ENCODE measurements at places on chromosomes 2 and 18.

DNA sequence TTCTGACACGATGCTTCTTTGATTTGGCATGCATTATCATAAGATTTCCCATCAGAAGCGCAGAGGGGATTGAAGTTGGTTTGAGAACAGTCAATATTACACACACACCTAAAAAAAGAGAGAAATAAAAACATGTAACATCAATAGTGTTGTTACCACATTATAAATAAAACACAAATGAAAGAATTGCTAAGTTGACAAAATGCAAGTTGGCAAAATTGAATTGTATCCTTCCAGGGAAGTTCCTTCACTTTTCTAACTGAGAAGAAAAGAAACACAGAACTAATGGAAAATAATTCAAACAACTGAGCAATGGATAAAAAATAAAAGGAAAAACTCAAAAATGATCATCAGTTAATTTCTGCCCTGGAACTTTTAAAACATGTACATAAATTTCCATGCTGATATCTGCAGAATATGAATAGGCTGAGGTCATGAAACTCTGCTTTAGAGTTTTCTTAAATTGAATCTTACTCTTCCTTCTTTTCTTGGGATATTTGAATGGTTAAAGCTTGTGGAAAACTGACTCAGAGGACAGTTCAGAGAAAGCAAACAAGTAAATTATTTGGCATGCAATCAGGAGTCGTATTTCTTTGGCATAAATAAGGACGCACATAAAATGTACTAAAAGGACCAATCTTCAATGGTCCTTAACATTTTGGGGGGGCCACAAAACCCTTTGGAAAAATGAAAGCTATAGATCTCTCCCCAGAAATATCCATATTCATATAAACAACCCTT, 152.4 kb upstream of the CAVIN2 start:
- no peak for DNase-seq

DNA sequence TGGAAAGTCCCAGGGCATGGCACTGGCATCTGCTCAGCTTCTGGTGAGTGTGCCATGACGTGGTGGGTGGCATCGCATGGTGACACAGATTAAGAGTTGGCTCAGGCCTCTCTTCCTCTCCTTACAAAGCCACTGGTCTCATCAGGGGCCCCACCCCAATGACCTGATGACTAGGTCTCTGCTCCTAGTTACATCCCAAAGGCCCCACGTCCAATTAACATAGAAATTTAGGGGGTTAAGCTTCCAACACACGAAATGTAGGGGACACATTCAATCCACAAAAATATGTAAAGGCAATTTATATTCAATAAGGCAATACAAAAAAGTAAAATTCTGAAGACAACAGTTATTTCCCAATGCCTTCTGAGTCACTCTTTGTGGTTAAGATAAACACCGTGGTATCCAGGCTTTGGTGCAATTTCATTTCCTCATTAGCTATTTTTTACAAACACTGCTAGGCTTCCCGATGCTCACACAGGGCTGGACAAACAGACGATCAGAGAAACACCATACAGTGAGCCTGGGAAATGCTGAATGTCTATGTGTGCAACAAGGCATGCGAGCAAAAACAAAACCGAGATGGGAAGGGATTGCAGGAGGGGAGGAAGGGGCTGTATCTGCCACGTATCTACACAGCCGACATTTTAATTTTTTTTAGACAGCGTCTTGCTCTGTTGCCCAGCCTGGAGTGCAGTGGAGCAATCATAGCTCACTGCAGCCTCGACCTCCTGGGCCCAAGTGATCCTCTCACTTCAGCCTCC, 67.2 kb downstream of the MBP start:
- no peak for DNase-seq

GRCh38 chr2:120531365-120531764, 185.4 kb downstream of the INHBB start:
- no peak for DNase-seq

DNA sequence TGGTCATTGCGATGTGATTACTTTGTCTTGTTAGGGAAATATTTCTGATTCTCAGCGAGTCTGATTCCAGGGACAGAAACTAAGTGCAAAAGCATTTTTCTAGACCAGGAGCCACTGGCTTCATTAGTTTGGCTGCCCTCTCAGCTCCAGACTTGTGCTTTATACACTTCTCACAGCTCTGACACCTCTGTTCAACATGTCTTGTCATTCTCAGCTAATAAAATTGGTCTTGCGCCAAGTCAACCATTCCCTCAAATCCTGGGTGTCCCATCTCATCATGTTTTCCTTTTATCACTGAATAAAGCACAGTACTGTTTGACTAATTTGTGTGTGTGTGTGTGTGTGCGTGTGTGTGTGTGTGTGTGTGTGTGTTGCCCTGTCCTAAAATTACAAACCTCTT, 215.5 kb upstream of the EPHA4 start:
- no peak for DNase-seq

DNA sequence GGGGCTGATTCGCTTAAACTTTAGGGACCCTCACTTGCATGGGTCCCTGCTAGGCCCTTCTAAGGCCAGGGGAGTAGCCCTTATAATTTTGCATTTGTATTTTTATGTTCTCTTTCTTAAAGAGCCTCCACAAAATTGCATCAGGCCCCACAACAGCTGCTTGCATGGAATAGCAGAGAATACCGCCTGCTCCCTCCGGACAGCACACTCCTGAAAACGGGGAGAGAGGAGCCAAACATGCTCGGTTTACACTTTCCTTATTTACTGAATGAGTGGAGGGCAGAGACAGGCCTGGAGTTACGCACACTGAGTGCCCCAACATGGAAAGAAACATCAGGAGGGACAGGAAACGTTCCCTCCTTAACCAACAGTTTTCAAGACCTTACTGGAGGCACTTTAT, 132.2 kb downstream of the ANTXR1 start:
- no peak for DNase-seq

- DNase-seq: no peak
These were observed 33.2 kb downstream of the MLPH start for GRCh38 chr2:237520290-237520689.

- no peak for DNase-seq
These were observed 33.3 kb upstream of the MAT2A start for GRCh38 chr2:85505551-85506238.

DNA sequence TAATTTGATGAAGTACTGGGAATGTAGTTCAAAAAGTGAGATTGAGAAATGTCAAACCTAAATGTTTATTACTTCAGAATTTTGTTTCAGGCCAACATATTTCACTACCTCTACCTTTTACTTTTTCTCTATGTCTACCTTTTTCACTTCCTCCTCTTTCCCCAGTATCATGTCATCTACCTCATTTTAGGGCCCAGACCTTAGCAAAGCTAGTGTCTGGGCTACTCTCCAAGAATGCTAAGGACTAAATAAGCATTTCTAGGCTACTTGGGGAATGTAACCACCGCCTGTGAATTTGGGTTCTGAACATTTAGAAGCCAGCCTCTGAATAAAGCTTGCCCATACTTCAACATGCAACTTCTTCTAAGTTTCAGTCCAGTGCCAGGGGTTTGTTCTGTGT, 330.4 kb downstream of the SLC4A3 start:
- DNase-seq: no peak

- DNase-seq: peak; percentile 66
These were observed 19.4 kb downstream of the THAP4 start for GRCh38 chr2:241617431-241618154.

- DNase-seq: no peak
These were observed 1824.3 kb upstream of the CELF4 start for GRCh38 chr18:39389800-39390379.

- no peak for DNase-seq
These were observed 58.7 kb downstream of the SLC40A1 start for GRCh38 chr2:189521699-189522434.

DNA sequence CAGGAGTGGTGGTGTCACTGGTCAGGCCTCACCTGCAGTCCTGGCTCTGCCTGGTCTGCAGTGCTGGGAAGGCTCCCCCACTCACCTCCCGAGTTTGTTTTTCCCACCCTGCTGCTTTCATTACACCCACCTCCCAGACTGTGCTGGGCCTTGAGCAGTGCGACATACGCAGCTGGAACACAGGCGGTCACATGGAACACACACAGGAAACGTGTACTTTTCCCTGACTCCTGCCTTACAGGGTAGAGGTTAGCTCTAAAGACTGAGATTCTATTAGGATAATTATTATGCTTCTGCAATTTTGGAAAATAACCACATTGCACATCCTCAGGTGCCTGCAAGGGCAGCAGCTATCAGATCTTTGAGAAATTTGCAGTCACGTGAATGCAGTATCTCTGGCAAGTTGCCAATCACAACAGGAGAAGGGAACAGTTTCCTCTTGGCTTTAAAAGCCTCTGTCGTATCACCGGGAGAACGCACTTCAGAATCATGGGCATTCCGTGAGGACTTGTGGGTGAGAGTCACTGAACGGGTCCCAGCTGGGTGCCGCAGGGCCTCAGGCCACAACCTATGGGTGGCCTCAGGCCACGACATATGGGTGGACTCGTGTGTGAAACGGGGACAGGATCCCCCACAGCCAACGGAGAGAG, 136.5 kb downstream of the ZNF236 start:
- no peak for DNase-seq

- DNase-seq: no peak
These were observed 38.9 kb upstream of the ATP6V1B1 start for GRCh38 chr2:70896765-70897202.

GRCh38 chr2:200042102-200042735, 86.8 kb downstream of the MAIP1 start:
- DNase-seq: no peak

DNA sequence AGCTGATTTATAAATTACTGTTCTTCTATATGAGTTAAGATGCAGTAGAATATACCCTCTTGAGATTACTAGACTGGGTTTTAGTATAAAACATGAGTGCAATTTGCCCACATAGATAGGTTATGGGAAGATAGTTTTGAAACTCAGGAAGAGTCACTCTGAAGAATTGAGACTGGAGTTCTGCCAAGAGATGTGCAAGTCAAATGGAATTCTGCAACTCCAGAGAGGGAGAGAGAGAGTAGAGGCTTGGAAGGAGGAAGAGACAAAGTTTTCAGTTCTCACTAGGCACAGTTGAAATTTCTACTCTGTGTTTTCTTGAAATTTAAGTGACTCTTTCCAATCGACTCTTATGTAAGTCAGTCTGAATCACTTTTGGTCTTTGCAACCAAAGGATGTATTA, 878.8 kb downstream of the TSN start:
- no peak for DNase-seq

GRCh38 chr2:143356736-143357446, 227.7 kb downstream of the ARHGAP15 start:
- DNase-seq: no peak

GRCh38 chr2:56531668-56532420, 348.1 kb downstream of the CCDC85A start:
- no peak for DNase-seq

- DNase-seq: peak; percentile 2
These were observed 27.2 kb upstream of the BBS5 start for GRCh38 chr2:169452080-169452479.
